ENCODE measurements at places on chromosomes 16 and 17. TPM values are rescaled to one million over a fixed set of nuclear protein-coding genes. Genes with fewer than 3 reads are reported as not detected.

Gene CARD14
- under 0.01 TPM for total RNA-seq

Gene ADORA2B
- total RNA-seq = 108 TPM

Gene GAS7
- total RNA-seq = 0.53 TPM

Gene EMC8
- 29.8 TPM for total RNA-seq

Gene CACNG5
- not detected for total RNA-seq

Gene DRC7
- total RNA-seq = 0.23 TPM

Gene TMEM114
- total RNA-seq = not detected

Gene ODAD4
- total RNA-seq = 0.35 TPM

Gene PRKCB
- 1.4 TPM for total RNA-seq

Gene PYY
- not detected for total RNA-seq

Gene KCNJ2
- 0.75 TPM for total RNA-seq

Gene TM4SF5
- not detected for total RNA-seq

Gene SCARF1
- 0.23 TPM for total RNA-seq

Gene PLXDC1
- total RNA-seq = 0.23 TPM

Gene RBFOX1
- total RNA-seq = not detected
